Left lobe of liver (tissue), 2 donors: ENCODE measurements at places on chromosomes 1 and 21. TPM values are rescaled to one million over a fixed set of nuclear protein-coding genes. Genes with fewer than 3 reads are reported as not detected.

PCSK9 gene
- 31.6 TPM for total RNA-seq

NUF2 gene
- total RNA-seq, result 0.45 TPM

CLCNKA gene
- total RNA-seq, result 0.08 TPM

CERS2 gene
- total RNA-seq, result 425 TPM

LEMD1 gene
- total RNA-seq, result not detected

KRTAP19-1 gene
- total RNA-seq, result not detected

ZNF683 gene
- total RNA-seq, result not detected

AMY1B gene
- total RNA-seq, result not detected

CRYBG2 gene
- 0.18 TPM for total RNA-seq

ZNF669 gene
- 1.7 TPM for total RNA-seq

KRTAP19-3 gene
- not detected for total RNA-seq

PLA2G2D gene
- not detected for total RNA-seq

ERVH48-1 gene
- total RNA-seq, result not detected

WDR64 gene
- 0.40 TPM for total RNA-seq

CD84 gene
- 3.2 TPM for total RNA-seq

SGIP1 gene
- total RNA-seq, result 0.30 TPM

LMOD1 gene
- total RNA-seq, result 1.0 TPM

LIN28A gene
- 1.1 TPM for total RNA-seq

CITED4 gene
- total RNA-seq, result 29.9 TPM

STUM gene
- 0.03 TPM for total RNA-seq

RRP15 gene
- total RNA-seq, result 4.7 TPM

RC3H1 gene
- total RNA-seq, result 16.9 TPM

RHEX gene
- 0.43 TPM for total RNA-seq

LINGO4 gene
- total RNA-seq, result 0.15 TPM

HPCA gene
- total RNA-seq, result not detected

C4BPA gene
- 792 TPM for total RNA-seq

CCDC181 gene
- not detected for total RNA-seq

YY1AP1 gene
- 20.4 TPM for total RNA-seq

TACSTD2 gene
- 2.2 TPM for total RNA-seq

FCGR1A gene
- total RNA-seq, result 1.1 TPM

ADAMTS1 gene
- 3.3 TPM for total RNA-seq

DPT gene
- total RNA-seq, result 1.3 TPM

CYP4X1 gene
- total RNA-seq, result 2.4 TPM

SH2D2A gene
- 0.78 TPM for total RNA-seq

CFHR1 gene
- 675 TPM for total RNA-seq

FAM151A gene
- 78.9 TPM for total RNA-seq

SPATA21 gene
- total RNA-seq, result not detected

GJA8 gene
- not detected for total RNA-seq

GPR157 gene
- 8.3 TPM for total RNA-seq

FNDC5 gene
- 5.4 TPM for total RNA-seq

CLCA4 gene
- total RNA-seq, result not detected

FCRL4 gene
- not detected for total RNA-seq

UTS2 gene
- not detected for total RNA-seq

BACE2 gene
- total RNA-seq, result 4.1 TPM

TDRD5 gene
- total RNA-seq, result not detected

DNAH14 gene
- total RNA-seq, result 5.9 TPM

C1orf105 gene
- total RNA-seq, result not detected

HAO2 gene
- 206 TPM for total RNA-seq

VASH2 gene
- 0.10 TPM for total RNA-seq

ST3GAL3 gene
- total RNA-seq, result 11.2 TPM

CA6 gene
- total RNA-seq, result not detected
